CD8-positive, alpha-beta memory T cell (primary cell): ENCODE measurements at places on chromosomes 2 and 18. TPM values are rescaled to one million over a fixed set of nuclear protein-coding genes. Genes with fewer than 3 reads are reported as not detected.

- DNase-seq: peak; percentile 9
These were observed 30.2 kb upstream of the HPCAL1 start for GRCh38 chr2:10272464-10272863.

DNA sequence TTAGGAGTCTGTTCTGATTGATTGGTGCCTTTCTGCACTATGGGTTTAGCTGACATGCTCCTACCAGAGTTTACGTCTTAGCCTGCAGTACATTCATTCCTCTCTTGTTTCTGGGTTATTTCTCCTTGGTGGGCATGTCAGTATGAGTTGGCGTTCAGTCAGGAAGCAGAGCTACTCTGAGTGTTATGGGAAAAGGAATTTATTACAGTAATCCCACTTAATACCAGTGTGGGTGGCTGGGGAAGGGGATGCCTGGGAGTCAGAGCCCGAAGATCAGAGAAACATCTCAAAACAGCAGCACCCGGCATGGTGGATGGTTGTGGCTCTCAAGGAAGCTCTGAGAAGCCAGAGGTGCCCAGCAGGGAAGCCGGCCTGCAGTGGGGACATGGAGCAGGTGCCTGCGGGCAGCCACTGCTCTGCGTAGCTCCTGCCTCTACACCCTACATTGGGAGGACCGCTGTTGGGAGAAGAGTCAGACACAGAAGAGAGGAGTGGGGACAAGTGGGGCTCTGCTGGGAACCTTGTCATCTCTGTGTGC lies 48.9 kb downstream of the RAB31 start:
- no peak for DNase-seq

GRCh38 chr2:231334981-231335380 lies 60.5 kb upstream of the B3GNT7 start:
- no peak for DNase-seq

GRCh38 chr2:235238537-235238936 lies 255.3 kb upstream of the AGAP1 start:
- DNase-seq: no peak

Gene TSGA10
- 6.4 TPM for total RNA-seq

Gene CNTNAP5
- not detected for total RNA-seq

Gene CCDC93
- 32.7 TPM for total RNA-seq

Gene EFHD1
- total RNA-seq: 0.33 TPM

Gene CPO
- total RNA-seq: not detected
